ENCODE measurements at places on chromosomes 11 and 22.

- H3K4me3 ChIP-seq: no peak overlapping the region
- no peaks in the 10 kb centered on the region for H3K36me3 ChIP-seq
- DNase-seq: no peak
Observed at GRCh38 chr11:44573333-44573732, 7.9 kb downstream of the CD82 start.

DNA sequence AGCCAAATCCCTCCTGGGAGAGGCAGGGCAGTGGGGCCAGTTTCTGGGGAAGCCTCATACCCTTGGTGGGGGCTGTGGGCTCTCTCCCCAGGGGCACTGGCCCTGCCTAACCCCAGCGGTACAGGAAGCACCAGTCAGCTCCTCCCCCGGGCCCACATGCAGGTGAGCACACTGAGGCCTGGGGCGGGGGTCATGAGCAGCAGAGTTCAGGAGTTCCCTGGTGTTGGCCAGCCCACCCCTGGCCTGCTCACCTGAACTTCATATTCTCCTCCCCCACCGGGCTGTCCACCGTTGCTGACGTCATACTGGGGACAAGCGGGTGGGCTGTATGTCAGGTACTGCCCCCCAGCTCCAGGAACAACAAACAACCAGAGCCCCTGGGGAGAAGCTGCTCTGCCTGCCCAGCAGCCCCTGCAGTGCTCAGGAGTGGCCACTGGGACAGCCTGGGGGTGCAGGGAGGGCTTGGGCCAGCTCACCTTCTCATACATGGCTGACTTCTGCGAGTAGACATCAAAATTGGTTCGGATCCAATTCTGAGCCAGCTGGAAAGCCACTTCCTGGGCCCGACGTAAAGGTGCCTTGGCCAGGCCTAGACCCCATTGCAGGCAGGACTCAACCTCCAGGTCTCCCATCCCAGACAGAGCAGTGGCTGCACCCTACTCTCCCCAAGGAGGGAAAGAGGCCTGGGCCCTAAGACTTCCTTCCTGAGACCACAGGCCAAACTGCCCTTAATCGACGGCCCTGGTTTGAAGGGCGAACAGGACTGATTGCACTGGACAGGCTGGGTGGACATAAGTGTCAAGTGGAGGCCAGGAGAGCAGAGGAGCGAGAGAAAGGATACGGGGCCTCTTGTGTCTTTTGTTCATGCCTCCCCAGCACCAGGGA is 20.8 kb downstream of the TREH start:
- no peaks in the 10 kb centered on the region for H3K36me3 ChIP-seq
- no peak for DNase-seq
- H3K4me1 ChIP-seq: no peaks in the 10 kb centered on the region
- H3K4me3 ChIP-seq: no peak overlapping the region
- H3K27me3 ChIP-seq: no peaks in the 10 kb centered on the region

DNA sequence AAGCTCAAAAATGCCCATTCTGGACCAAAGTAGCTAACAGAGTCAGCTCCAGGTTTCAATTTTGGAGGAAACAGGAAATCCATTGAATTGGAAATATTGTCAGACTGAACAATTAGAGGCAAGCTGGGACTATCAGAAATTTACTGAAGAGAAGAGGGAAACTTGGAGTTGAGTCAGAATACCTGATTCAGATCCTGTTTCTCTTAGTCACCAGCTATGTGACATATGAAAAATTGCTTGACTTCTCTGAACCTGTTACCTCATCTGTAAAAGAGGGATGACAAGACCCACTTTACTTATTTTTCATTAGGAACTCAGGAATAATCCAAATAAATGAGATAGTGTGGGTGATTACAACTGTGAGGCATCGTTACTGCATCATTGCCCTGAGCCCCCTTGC is 148.9 kb upstream of the CADM1 start:
- H3K27me3 ChIP-seq: no peaks in the 10 kb centered on the region
- no peaks in the 10 kb centered on the region for H3K36me3 ChIP-seq
- no peak for DNase-seq
- H3K4me1 ChIP-seq: no peaks in the 10 kb centered on the region

GRCh38 chr11:86940122-86940777 is 14.9 kb downstream of the FZD4 start:
- no peak overlapping the region for H3K4me3 ChIP-seq
- H3K4me1 ChIP-seq: peaks cover 11% of the 10 kb centered on the region
- H3K36me3 ChIP-seq: no peaks in the 10 kb centered on the region
- no peaks in the 10 kb centered on the region for H3K27me3 ChIP-seq
- no peak overlapping the region for H3K27ac ChIP-seq
- DNase-seq: no peak

DNA sequence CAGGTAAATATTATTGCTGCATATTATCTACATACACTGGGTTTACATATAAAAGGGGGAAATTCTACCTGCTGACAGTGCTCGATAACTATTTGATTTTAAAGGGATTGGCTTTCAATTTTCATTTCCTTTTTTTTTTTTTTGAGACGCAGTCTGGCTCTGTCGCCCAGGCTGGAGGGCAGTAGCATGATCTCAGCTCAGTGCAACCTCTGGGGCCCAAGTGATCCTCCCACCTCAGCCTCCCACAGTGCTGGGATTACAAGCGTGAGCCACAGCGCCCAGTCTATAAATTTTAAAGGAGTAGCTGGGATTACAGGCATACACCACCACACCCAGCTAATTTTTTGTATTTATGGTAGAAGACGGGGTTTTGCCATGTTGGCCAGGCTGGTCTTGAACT is 3.2 kb upstream of the PCF11 start:
- no peak for DNase-seq
- H3K36me3 ChIP-seq: peaks cover 13% of the 10 kb centered on the region
- no peaks in the 10 kb centered on the region for H3K27me3 ChIP-seq
- no peak overlapping the region for H3K4me3 ChIP-seq

GRCh38 chr22:44522526-44523170 is 24.6 kb upstream of the RTL6 start:
- no peak for DNase-seq
- no peak overlapping the region for H3K27ac ChIP-seq
- H3K4me3 ChIP-seq: no peak overlapping the region
- H3K27me3 ChIP-seq: no peaks in the 10 kb centered on the region

- no peak overlapping the region for H3K4me3 ChIP-seq
- DNase-seq: no peak
- H3K27ac ChIP-seq: no peak overlapping the region
- no peaks in the 10 kb centered on the region for H3K4me1 ChIP-seq
- no peaks in the 10 kb centered on the region for H3K36me3 ChIP-seq
Observed at GRCh38 chr11:133360860-133361688, 171.2 kb downstream of the OPCML start.

DNA sequence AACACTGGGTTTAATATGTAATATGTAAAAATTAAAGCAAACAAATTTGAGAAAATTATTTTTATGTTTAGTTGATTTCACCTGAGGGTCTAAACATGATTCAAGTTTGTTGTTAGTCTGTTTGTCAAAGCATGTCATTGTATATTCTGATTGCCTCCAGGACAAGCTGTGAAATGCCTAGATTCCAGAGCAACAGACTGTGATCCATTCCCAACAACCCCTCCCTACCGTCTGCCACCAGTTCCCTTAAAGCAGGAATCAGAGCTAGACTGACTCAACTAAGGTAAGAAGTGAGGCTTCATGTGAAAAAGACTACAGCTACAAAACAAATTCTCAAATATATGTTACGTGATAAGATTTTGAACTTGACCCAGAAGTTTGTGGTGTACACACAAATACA is 304.2 kb downstream of the RAB38 start:
- no peaks in the 10 kb centered on the region for H3K4me1 ChIP-seq
- no peak overlapping the region for H3K4me3 ChIP-seq
- H3K27ac ChIP-seq: no peak overlapping the region

DNA sequence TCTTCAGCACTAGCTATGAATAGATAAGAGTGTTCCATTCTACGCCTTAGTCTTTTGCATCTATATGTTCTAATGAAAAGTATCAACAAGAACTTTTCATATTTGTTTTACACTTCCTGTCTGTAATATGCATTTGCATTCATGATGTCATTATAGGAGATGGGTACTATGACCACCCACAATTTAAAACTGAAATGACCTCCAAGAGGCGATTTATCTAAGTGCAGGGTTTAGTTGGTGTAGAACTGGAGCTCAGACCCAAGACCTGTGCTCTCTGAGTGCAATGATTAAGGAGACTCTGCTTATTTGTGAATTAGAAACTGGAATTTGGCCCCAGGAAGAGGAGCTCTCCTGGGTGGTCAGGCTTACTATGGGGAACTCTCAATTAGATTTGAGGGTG is 289.1 kb downstream of the ETS1 start:
- no peak overlapping the region for H3K27ac ChIP-seq
- no peak overlapping the region for H3K4me3 ChIP-seq
- DNase-seq: no peak
- peaks cover 2% of the 10 kb centered on the region for H3K4me1 ChIP-seq
- H3K36me3 ChIP-seq: no peaks in the 10 kb centered on the region
- no peaks in the 10 kb centered on the region for H3K27me3 ChIP-seq

- peaks cover 46% of the 10 kb centered on the region for H3K4me1 ChIP-seq
- peak within 1 kb of the TSS; percentile 98 for H3K4me3 ChIP-seq
- no peaks in the 10 kb centered on the region for H3K27me3 ChIP-seq
- peak; percentile 92 for DNase-seq
- 0 out of 2 replicates have a peak, but pooled peaks cover 3% of the 10 kb centered on the region for H3K36me3 ChIP-seq
- H3K27ac ChIP-seq: peak within 1 kb of the TSS; percentile 71
Observed at GRCh38 chr11:65386307-65387140, at the start of gene FRMD8. Gene FRMD8, plus strand, starts transcription at chr11:65386637. Its CDS starts 400 bp downstream, at chr11:65387037.

DNA sequence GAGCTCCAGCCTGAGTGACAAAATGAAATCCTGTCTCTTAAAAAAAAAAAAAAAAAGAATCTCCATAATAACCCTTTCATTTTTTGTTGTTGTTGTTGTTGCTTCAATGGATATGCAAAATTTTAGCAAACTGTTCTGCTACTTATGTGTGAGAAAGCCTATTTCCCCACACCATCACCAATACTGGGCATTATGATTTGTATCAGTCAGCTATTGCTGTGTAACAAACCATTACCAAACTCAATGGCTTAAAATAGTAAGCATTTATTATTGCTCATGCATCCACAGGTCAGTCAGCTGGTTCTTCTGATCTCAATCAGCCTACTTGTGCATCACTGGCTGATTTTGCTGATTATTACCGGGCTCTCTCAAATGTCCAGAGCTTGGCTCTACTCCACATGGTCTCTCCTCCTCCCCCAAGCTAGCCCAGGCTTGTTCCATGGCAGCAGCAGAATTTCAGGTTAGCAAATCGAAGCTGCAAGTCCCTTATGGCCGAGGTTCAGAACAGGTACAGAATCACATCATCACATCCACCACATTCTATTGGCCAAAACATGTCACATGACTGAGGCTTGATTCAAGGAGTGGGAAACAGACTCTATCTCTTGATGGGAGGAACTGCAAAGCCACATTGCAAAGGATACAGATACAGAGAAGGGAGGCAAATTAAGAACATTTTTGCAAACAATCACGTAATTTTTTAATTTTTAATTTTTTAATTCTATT is 135.1 kb downstream of the MN1 start:
- H3K4me3 ChIP-seq: no peak overlapping the region
- H3K4me1 ChIP-seq: peaks cover 10% of the 10 kb centered on the region
- H3K36me3 ChIP-seq: no peaks in the 10 kb centered on the region
- no peaks in the 10 kb centered on the region for H3K27me3 ChIP-seq

DNA sequence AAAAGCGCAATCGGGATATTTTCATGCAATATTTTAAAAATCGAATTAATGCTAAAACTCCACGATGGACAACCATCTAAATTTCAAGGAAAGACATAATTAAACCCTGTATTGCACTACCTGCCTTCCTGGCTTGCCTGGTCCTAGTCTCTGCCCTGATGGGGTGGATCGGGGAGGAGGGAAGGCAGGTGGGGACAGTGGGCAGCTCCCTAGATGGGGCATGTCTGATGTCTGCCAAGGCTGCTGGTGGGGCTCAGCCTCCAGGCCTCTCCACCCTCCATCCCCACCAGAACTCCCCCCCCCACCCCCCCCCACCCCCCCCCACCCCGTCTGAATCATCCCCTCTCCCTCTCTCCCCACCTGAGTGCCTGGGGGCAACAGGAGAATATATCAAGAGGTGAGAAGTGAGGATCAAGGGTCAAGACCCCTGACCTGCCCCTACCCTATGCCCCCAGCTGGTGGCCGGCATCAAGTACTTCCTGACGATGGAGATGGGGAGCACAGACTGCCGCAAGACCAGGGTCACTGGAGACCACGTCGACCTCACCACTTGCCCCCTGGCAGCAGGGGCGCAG is 650 bp downstream of the CST6 start:
- no peaks in the 10 kb centered on the region for H3K4me1 ChIP-seq
- no peak overlapping the region for H3K27ac ChIP-seq
- no peak for DNase-seq

- no peak overlapping the region for H3K4me3 ChIP-seq
- no peak overlapping the region for H3K27ac ChIP-seq
- peaks cover under 1% of the 10 kb centered on the region for H3K4me1 ChIP-seq
- H3K27me3 ChIP-seq: no peaks in the 10 kb centered on the region
- H3K36me3 ChIP-seq: no peaks in the 10 kb centered on the region
Observed at GRCh38 chr22:17580441-17581031, 17.2 kb downstream of the SLC25A18 start.

GRCh38 chr11:82012276-82012675 is 721.4 kb downstream of the FAM181B start:
- DNase-seq: no peak
- no peak overlapping the region for H3K4me3 ChIP-seq
- H3K27ac ChIP-seq: no peak overlapping the region
- H3K27me3 ChIP-seq: no peaks in the 10 kb centered on the region
- no peaks in the 10 kb centered on the region for H3K36me3 ChIP-seq

GRCh38 chr11:66324664-66325063 is 7.8 kb upstream of the CD248 start:
- peaks cover 16% of the 10 kb centered on the region for H3K4me1 ChIP-seq
- no peak overlapping the region for H3K27ac ChIP-seq
- H3K4me3 ChIP-seq: no peak overlapping the region
- H3K36me3 ChIP-seq: no peaks in the 10 kb centered on the region
- H3K27me3 ChIP-seq: no peaks in the 10 kb centered on the region
- DNase-seq: no peak

DNA sequence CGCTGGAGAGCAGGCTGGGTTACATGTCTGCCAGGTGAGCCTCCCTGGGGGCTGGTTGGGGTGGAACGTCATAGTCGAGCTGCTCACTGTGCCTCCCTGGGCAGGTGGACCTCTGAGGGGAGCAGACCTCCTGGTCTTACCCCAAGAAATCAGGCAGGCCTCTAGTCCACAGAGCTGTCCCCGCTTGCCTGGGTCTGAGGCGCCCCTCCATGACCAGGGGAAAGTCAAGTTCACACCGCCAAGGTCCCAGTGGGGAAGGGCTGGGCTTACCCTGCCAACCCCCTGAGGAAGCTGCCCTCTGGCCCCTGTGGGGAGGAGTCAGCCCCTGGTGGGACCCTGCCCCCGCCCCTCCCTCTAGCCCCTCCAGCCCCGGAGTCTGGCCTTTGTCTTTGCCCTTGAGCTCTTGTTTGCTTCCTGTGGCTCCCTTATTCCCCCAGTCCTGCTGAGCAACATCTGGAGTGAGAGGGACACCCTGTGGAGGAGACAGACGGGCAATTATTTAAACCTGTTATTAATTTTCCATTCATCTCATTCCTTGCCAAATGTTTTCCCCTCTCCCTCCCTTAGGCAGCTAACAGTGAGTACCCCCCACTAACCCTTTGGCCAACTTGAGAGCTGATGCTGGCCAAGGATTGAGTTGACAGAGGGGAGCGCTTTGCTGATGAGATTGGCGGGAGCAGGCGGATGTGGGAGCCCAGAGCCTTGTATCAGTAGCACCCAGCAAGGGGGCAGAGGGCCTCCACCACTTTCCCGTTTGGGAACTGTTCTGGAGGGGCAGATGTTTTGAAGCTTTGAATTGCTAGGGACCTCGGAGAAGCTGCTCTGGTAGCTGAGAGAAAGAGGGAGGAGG is 83.4 kb downstream of the CEP164 start:
- H3K27ac ChIP-seq: no peak overlapping the region
- H3K4me3 ChIP-seq: no peak overlapping the region
- H3K27me3 ChIP-seq: no peaks in the 10 kb centered on the region
- no peaks in the 10 kb centered on the region for H3K36me3 ChIP-seq
